ENCODE measurements at places on chromosomes 11 and 22. TPM values are rescaled to one million over a fixed set of nuclear protein-coding genes. Genes with fewer than 3 reads are reported as not detected.

The CECR2 gene
- 110 TPM for total RNA-seq

The PGR gene
- 0.05 TPM for total RNA-seq

- no peaks in the 10 kb centered on the region for H3K27me3 ChIP-seq
- H3K4me1 ChIP-seq, result no peaks in the 10 kb centered on the region
- H3K4me3 ChIP-seq, result no peak overlapping the region
- H3K36me3 ChIP-seq, result no peaks in the 10 kb centered on the region
- DNase-seq, result no peak
Measured at GRCh38 chr11:45532546-45532945, 132.9 kb downstream of the CHST1 start.

GRCh38 chr11:61834278-61835048 lies 6.4 kb downstream of the FADS2 start:
- peak; percentile 49 for DNase-seq
- H3K36me3 ChIP-seq, result peaks cover 28% of the 10 kb centered on the region
- H3K4me1 ChIP-seq, result peaks cover 70% of the 10 kb centered on the region
- H3K4me3 ChIP-seq, result no peak overlapping the region

DNA sequence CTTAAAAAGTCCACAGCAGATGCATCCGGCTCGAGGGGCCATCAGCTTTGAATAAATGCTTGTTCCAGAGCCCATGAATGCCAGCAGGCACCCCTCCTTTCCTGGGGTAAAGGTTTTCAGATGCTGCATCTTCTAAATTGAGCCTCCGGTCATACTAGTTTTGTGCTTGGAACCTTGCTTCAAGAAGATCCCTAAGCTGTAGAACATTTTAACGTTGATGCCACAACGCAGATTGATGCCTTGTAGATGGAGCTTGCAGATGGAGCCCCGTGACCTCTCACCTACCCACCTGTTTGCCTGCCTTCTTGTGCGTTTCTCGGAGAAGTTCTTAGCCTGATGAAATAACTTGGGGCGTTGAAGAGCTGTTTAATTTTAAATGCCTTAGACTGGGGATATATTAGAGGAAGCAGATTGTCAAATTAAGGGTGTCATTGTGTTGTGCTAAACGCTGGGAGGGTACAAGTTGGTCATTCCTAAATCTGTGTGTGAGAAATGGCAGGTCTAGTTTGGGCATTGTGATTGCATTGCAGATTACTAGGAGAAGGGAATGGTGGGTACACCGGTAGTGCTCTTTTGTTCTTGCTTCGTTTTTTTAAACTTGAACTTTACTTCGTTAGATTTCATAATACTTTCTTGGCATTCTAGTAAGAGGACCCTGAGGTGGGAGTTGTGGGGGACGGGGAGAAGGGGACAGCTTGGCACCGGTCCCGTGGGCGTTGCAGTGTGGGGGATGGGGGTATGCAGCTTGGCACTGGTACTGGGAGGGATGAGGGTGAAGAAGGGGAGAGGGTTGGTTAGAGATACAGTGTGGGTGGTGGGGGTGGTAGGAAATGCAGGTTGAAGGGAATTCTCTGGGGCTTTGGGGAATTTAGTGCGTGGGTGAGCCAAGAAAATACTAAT lies 1.9 kb downstream of the NEAT1 start:
- H3K27me3 ChIP-seq, result no peaks in the 10 kb centered on the region
- DNase-seq, result no peak
- H3K27ac ChIP-seq, result peak overlapping the region; percentile 7
- peak overlapping the region; percentile 69 for H3K4me3 ChIP-seq
- no peaks in the 10 kb centered on the region for H3K36me3 ChIP-seq
- peaks cover 93% of the 10 kb centered on the region for H3K4me1 ChIP-seq

DNA sequence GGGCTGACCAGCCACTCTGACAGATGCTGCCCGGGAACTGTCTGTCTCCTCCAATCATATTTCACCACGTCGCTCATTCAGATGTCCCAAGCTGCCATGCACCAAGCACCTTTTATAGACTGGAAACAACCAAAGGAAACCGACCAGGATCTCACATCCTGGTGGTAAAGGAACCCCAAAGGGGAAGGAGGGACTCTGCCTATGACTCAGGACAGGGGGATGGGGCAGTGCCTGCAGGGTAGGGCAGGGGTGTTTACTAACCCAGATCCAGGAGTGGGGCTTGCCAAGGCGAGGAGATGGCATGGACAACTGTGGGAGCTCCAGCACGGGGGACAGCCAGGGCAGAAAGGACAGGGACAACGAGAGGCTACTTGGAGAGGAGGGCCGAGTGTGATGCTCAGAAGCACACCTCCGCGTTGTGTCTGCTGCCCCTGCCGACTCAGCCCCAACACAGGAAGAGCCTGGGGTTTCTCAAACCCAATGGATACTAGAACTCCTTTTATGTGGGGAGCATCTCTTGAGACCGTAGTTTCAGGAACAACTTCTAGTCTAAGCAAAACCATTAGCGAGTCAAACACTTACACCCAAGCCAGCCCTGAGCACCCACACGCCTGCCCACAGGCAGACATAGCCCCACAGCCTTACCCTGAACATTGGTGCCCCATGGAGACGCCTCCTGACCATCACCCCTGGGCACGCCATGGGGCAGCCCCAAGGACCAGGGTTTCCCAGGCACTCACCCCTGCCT lies 4.0 kb downstream of the PRODH start:
- H3K4me1 ChIP-seq, result no peaks in the 10 kb centered on the region
- no peaks in the 10 kb centered on the region for H3K36me3 ChIP-seq
- no peak for DNase-seq
- H3K4me3 ChIP-seq, result no peak overlapping the region
- no peak overlapping the region for H3K27ac ChIP-seq
- H3K27me3 ChIP-seq, result no peaks in the 10 kb centered on the region

DNA sequence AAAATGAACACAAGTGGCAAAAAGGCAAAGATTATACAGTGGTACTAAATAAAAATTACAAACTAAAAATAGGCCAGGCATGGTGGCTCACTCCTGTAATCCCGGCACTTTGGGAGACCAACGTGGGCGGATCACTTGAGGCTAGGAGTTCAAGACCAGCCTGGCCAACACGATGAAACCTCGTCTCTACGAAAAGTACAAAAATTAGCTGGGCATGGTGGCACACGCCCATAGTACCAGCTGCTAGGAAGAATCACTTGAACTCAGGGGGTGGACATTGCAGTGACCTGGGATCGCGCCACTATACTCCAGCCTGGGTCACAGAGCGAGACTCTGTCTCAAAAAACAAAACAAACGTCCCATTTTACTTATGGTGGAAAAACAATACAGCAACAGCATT lies 24.5 kb downstream of the ZNF280B start:
- H3K27ac ChIP-seq, result no peak overlapping the region
- H3K4me1 ChIP-seq, result no peaks in the 10 kb centered on the region
- DNase-seq, result no peak
- peaks cover 25% of the 10 kb centered on the region for H3K36me3 ChIP-seq

DNA sequence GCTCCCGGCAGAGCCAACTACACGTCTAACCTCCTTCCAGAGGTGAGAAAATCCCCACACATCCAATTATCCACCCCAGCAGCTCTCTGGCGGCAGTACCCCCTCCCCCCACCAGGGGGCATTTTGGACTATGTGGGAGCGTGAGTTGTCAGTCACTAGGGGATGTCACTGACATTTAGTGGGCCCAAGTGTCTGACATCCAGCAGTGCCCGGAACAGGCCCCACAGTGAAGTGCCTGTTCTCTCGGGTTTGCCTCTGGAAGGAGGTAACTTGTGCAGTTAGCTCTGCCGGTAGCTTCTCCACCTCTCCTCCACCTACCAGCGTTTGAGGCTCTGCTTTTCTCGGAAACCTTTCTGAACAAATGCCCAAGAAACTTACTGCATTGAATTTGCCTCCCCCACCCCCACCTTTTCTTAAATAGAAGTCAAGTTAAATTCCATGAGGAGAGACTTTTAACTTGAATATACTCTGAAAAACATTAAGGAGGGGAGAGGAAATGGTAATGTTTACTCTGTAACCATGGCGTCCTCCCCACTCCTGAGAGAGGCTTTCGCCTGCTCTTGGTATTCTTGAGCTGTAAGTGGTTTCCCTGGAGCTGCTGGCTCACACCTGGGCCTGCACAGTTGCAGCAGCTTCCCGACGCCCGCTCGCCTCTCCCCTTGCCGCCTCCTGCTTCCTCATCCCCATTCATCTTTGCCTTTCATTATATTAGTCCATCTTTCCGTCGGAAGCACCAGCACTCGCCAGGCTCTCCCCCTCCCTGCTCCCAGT lies 112.8 kb downstream of the WNT7B start:
- no peaks in the 10 kb centered on the region for H3K36me3 ChIP-seq
- DNase-seq, result peak; percentile 88
- peaks cover 53% of the 10 kb centered on the region for H3K27me3 ChIP-seq
- H3K4me1 ChIP-seq, result peaks cover 24% of the 10 kb centered on the region
- H3K4me3 ChIP-seq, result no peak overlapping the region

All from WTC11 (cell line).